Kidney glomerular epithelial cell (primary cell): ENCODE measurements at places on chromosomes 1 and 21.

DNA sequence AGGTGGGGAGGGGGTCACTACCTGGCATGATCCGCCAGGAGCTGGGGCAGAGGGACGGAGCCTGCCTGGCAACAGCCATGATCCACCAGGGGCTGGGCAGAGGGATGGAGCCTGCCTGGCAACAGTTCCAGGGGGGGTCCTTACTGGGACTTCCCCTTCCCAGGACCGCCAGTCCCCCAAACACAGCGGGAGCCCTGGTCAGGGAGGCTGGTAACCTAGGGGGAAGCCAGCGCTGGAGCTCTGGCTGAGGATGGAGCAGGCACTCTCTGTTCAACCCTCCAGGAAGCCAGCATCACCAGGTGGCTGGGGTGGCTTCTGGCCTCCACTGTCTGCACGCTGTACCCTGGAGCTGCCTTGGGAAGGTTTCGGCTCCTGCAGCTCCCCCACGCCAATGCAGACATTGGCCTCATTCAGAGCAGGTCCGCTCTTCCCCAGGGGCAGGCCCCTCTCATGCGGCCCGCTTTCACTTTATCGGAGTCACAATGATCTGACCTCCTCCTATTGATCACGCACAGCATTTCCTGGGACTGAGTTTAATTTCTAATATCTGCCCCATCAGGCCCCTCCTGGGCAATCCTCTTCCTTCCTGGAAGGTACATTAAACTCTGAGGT lies 68.4 kb upstream of the ABCG1 start:
- DNase-seq, result no peak

DNA sequence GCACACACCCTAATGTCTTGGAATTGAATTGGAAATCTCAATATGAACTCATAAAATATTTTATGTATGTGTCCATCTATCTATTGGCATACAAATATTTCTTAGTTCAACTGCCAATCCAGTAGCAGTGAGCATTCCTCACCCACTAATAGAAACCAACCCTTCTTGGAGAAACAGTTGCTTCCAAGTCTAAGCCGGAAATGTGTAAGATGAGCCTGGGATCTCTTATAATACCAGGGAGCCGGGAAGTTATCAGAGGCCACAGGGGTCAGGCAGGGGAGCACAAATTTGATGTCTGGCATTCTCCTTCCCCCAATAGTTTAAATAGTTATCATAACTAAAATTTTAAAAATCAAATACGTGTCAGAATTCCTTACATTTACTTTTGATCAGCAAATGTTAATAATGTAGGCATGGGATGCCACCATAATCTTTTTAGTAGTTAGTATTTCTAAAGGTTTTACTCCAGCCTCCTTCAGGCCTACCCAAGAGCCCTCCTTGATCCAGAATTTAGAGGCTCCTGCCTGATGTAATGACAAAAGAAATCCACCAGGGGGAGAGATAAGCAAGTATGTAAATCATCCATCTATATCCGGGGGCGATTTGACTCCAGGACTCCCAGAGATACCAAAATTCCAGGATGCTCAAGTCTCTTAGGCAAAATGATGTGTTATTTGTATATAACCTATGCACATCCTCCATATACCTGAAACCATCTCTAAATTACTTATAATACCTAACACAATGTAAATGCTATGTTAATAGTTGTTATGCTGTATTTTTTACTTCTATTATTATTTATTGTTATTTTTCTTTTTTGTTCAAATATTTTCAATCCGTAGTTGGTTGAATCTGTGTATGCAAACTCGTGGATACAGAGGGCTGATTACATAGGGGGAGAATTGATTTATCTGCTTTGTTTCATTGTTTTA lies 218.7 kb upstream of the COA6 start:
- peak; percentile 49 for DNase-seq

DNA sequence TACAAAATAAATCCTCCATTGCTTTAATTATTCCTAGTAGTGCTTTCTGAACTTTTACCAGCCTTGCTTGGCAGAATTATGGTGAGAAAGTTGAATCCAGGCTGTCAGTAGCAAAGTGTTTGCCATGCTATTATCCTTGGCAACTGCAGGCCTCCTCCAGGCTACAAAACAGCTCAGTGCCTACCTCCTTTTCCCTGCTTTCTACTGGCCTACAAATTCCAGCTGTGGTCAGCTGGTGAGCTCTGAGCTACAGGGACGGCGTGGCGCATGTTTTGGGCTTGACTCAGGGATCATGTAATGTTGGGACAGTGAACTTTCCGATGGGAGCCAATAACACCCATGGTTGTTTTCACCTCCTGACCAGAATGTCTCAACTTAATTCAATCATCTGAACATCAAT lies 456.1 kb upstream of the ADAMTS5 start:
- DNase-seq, result peak; percentile 38

- DNase-seq, result peak; percentile 73
These were observed 8.2 kb upstream of the TARBP1 start for GRCh38 chr1:234486858-234487840.

DNA sequence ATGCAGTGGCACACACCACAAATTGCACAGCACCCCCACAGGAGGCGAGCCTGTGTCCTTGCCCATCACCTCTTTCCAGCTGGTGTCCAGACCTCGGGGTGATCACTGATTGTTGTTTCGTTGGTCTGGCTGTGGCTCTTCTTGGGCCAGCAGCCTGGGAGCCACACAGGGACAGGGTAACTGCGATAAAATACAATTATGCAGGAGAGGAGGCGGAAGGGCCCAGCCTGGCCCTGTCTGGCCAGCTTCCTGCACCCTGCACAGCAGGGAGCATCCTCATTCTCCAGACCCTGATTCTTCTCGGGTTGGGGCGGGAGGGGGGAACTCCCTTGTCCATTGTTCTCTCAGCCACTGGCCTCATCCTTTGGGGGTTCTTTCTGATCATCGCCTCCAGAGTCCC lies 83.6 kb downstream of the ADARB1 start:
- no peak for DNase-seq

DNA sequence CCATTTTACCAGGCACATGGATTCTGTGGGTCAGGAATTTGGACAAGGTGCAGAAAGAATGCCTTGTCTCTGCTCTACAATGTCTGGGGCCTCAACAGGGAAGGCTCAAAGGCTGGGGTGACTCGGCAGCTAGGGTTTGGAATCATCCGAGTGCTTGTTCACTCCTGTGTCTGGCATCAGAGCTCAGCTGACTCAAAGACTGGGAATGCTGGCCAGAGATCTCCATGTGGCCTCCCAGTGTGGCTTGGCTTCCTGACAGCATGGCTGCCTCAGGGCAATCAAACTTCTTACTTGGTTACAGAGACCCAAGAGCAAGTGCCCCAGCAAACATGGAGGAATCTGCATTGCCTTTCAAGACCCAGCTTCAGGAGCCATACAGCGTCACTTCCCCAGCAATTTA lies 110.5 kb downstream of the TOMM20 start:
- peak; percentile 75 for DNase-seq

DNA sequence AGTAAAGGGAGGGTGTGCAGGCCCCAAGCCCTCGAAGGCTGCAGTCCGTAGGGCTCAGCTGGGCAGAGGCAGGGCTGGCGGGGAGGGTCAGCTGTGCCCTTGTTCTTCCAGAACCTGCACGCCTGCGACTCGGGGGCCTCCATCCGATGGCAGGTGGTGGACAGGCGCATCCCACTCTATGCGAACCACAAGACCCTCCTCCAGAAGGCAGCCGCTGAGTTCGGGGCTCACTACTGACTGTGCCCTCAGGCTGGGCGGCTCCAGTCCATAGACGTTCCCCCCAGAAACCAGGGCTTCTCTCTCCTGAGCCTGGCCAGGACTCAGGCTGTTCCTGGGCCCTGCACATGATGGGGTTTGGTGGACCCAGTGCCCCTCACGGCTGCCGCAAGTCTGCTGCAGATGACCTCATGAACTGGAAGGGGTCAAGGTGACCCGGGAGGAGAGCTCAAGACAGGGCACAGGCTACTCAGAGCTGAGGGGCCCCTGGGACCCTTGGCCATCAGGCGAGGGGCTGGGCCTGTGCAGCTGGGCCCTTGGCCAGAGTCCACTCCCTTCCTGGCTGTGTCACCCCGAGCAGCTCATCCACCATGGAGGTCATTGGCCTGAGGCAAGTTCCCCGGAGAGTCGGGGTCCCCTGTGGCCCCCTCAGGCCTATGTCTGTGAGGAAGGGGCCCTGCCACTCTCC lies 13.6 kb upstream of the LRRC3 start:
- DNase-seq, result no peak

GRCh38 chr21:18467715-18468114 lies 64.1 kb upstream of the TMPRSS15 start:
- no peak for DNase-seq

- DNase-seq, result no peak
These were observed 152.2 kb downstream of the TNR start for GRCh38 chr1:175591083-175591743.

- no peak for DNase-seq
These were observed 8.3 kb downstream of the AHCTF1 start for GRCh38 chr1:246923482-246923881.

DNA sequence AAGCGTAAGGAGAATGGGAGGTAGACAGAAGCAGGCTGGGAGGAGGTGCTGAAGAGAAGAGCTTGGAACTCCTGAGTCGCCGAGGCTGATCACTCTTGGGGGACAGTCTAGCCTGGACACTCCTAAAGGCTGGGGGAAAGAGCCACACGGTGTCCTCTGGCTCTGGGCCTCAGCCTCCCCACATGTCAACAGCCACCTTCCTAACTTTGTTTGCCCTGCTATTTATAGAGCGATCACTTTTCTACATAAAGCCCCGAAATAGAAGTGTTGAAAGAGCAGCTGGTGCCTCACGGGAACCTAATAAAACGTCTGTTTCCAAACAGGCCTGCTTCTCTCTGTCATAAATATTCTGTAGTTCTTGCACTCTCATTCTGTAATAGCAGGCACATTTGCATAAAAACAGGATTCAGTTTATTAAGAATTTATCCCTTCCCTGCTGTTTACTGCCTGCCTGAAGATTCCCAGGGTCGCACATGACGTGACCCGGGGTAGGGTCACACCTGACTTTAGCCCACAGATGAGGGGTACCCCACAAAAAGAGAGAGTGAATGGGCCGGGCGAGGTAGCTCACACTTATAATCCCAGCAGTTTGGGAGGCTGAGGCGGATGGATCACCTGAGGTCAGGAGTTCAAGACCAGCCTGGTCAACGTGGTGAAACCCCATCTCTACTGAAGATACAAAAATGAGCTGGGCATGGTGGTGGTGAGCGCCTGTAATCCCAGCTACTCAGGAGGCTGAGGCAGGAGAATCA lies 212.5 kb downstream of the TOMM20 start:
- no peak for DNase-seq

GRCh38 chr1:238324211-238324864 lies 433.6 kb upstream of the ZP4 start:
- no peak for DNase-seq

GRCh38 chr1:58782178-58783089 lies 1.4 kb downstream of the JUN start:
- DNase-seq, result no peak

DNA sequence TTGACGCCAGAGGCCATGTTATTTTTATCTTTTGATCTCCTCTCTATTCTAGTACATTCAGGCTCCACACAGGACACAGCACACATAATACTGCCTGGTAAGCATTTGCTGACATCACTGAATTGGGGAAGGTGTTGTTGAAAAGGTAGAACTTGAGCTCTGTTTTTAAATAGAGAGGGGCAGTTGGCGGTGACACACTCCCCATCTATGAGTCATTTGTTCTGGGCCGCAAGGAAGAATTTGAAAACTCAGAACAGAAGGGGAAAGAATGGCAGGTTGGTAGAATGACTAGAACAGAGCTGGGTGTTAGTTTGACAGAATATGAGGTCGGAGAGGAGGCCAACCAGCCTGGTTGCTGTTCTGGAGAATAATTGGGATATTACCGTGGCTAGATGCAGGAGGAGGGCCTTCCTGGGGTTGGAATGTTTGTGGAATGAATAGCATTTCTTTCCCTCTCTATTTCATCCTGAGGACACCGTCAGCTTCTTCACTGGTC lies 52.1 kb upstream of the ERRFI1 start:
- peak; percentile 79 for DNase-seq

DNA sequence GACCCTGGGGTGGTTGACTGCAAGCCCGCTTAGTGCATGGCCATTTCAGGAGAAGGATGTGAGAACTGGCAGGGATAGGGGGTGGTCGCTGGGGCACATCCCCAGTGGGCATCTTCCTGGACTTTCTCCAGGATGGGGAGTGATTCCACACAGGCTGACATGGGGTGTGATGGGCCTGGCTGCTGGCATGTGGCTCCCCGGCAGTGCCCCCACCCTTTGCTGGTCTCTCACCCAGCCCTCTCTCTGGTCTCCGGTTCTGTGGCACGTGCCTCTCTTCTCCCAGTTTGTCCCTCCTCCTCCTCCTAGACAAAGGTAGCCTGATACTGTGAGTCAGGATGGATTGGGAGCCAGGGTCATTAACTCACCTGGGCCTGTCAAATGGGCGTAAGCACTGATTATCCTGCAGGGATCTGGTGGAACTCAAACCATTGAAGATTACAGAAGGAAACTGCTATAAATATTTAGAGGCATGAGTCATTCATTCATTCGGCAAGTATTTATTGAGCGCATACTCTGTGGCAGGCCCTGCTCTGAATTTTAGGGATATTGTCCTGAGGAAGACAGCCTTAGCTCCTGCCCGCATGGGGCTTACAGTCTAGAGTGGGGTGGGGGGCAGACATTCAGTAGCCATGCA lies 23.6 kb upstream of the EPS8L3 start:
- DNase-seq, result no peak

DNA sequence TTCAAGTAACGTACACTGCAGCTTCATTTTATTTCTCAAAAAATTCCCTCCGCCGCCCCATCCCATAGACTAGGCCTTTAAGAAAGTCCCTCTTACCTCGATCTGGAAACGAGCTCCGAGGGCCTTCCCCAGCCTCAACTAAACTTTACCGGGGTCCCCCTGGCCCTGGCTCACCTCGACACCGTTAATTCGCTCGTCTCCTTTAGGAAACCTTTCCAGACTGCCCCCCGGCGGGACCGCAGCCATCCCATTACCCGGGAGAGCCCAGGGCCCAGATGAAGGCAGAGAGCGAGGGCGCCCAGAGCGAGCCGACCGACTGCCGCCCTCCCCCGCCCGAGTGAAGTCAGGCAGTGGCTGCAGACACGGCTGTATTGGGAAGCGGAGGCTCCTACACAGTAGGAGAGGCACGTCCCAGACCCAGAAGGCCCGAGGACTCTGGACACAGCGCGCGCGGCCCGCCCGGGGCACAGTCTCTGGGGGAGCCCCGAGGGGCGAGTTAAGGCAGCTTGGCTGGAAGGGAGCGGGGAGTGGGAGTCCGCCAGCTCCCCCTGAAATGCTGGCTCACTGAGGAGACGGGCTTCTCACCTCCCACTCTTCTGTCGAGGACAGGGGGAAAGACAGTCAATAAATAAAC lies 14.6 kb downstream of the SEMA6C start:
- DNase-seq, result no peak

GRCh38 chr1:205972491-205973168 lies 29.4 kb upstream of the SLC26A9 start:
- DNase-seq, result no peak

GRCh38 chr1:13965770-13966398 lies 265.9 kb downstream of the PRDM2 start:
- peak; percentile 40 for DNase-seq

DNA sequence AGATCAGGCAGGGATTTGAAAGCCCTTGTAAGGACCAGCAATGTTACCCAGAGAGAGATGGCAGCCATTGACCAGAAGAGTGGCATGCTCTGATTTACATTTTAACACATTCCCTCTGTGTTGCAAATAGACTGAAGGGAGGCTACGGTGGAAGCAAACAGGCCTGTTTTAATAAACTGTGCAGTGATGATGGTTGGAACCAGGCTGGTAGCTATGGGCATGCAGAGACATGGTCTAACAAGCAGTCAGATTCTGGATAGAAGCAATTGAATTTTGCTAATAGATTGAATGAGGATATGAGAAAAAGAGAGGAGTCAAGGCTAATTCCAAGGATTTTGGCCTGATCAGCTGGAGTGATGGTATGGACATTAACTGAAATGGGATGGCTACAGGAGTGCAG lies 32.3 kb upstream of the ZNF648 start:
- DNase-seq, result no peak
